ENCODE measurements at places on chromosomes 4 and X. TPM values are rescaled to one million over a fixed set of nuclear protein-coding genes. Genes with fewer than 3 reads are reported as not detected.

ODAM gene
- polyA plus RNA-seq, result 1.3 TPM

ETDB gene
- not detected for polyA plus RNA-seq

SLC10A6 gene
- not detected for polyA plus RNA-seq

DCAF8L2 gene
- polyA plus RNA-seq, result not detected

FATE1 gene
- 0.31 TPM for polyA plus RNA-seq

SMARCA1 gene
- 103 TPM for polyA plus RNA-seq

STS gene
- 8.7 TPM for polyA plus RNA-seq

CFAP99 gene
- polyA plus RNA-seq, result 0.96 TPM

ADH1A gene
- polyA plus RNA-seq, result 0.56 TPM

KLHL34 gene
- 0.04 TPM for polyA plus RNA-seq

TIMM8A gene
- 21.4 TPM for polyA plus RNA-seq

FAM13A gene
- polyA plus RNA-seq, result 38.6 TPM

Measured in left renal pelvis (tissue), 4 donors.